ENCODE measurements at places on chromosomes 4 and X.

DNA sequence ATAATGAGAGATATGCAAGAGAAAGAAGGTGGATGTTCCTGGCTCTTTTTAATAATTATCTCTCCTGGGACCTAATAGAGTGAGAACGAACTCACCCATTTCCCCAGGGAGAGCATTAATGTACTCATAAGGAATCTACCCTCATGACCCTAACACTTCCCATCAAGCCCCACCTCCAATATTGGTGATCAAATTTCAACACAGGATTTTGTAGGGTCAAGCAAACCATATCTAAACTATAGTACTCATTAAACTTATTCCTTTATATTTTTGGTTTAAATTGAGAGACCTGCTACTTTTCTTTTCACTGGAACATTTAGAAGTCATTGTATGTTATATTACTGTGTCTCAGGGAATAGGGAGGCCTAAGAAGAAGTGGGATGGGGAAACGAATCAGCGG is 2.6 kb downstream of the UGT2A3 start:
- no peak for DNase-seq

GRCh38 chr4:2273221-2273620 is 11.3 kb upstream of the MXD4 start:
- DNase-seq, result no peak

- no peak for DNase-seq
Measured at GRCh38 chr4:7417639-7418038, 17.1 kb downstream of the PSAPL1 start.

GRCh38 chr4:154781126-154781982 is at the start of gene RBM46:
Gene RBM46, plus strand, starts transcription at chr4:154781272. Its CDS starts 15,481 bp downstream, at chr4:154796753.
- DNase-seq, result no peak

DNA sequence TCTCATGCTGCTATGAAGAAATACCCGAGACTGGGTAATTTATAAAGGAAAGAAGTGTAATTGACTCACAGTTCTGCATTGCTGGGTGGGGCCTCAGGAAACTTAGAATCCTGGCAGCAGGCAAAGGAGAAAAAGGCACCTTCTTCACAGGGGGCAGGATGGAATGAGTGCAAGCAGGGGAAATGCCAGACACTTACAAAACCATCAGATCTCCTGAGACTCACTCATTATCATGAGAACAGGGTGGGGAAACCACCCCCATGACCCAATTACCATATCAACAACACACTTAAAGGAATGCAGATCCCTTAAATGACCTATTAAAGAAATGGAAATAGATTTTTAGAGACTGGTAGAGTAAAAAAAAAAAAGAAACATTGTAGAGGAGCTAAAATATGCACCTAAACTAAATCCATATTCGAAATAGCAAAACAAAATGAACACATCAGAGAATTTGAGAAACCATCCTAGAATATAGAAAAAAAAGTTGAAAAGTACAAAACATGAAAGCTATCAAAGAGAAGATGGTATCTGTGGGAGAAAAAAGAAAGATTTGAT is 104.3 kb upstream of the UGT8 start:
- DNase-seq, result no peak

- no peak for DNase-seq
Measured at GRCh38 chr4:20311856-20312255, 60.2 kb downstream of the SLIT2 start.

Data from activated CD4-positive, alpha-beta T cell treated with anti-CD3 and anti-CD28 coated beads, Interleukin-2, amount 50 U/mL, for 1 hour (primary cell).